ENCODE measurements at places on chromosomes 1 and 21. TPM values are rescaled to one million over a fixed set of nuclear protein-coding genes. Genes with fewer than 3 reads are reported as not detected.

Gene LCE6A
- not detected for total RNA-seq

Gene TPR
- total RNA-seq: 82.6 TPM

Gene CELA2B
- not detected for total RNA-seq

Gene GJB4
- total RNA-seq: not detected

Gene LIPI
- not detected for total RNA-seq

Gene MIXL1
- total RNA-seq: 0.27 TPM

Gene TNFRSF1B
- 15.5 TPM for total RNA-seq

Gene TMEM50A
- total RNA-seq: 97.7 TPM

Gene SHE
- 16.8 TPM for total RNA-seq

Gene DRAXIN
- total RNA-seq: 0.05 TPM

Gene NUP210L
- total RNA-seq: 0.48 TPM

Gene CFHR1
- not detected for total RNA-seq

Gene FMOD
- 66.0 TPM for total RNA-seq

Gene LY9
- total RNA-seq: 0.16 TPM

Gene PGLYRP4
- total RNA-seq: not detected

Gene REN
- not detected for total RNA-seq

Gene PEAR1
- total RNA-seq: 5.6 TPM

Gene ADAMTS1
- 92.5 TPM for total RNA-seq

Gene IL24
- total RNA-seq: not detected

Gene IQCC
- total RNA-seq: 0.78 TPM

Gene TMEM61
- total RNA-seq: not detected

Gene DENND2C
- total RNA-seq: 3.7 TPM

Gene TRIM45
- 8.9 TPM for total RNA-seq

Gene INKA2
- total RNA-seq: 13.7 TPM

Gene S100A11
- total RNA-seq: 90.8 TPM

Gene SH2D2A
- 1.4 TPM for total RNA-seq

Gene SYT11
- 24.4 TPM for total RNA-seq

Gene ADORA1
- 12.1 TPM for total RNA-seq

Gene GATAD2B
- 45.7 TPM for total RNA-seq

Gene NUDT4B
- total RNA-seq: not detected

Gene FCRL2
- total RNA-seq: not detected

Gene AADACL4
- not detected for total RNA-seq

Gene SLC25A34
- 2.9 TPM for total RNA-seq

Gene EPHB2
- total RNA-seq: 0.81 TPM

Gene KIF26B
- total RNA-seq: 1.1 TPM

Gene SH2D5
- total RNA-seq: not detected

Gene WNT3A
- total RNA-seq: not detected

Gene MTMR11
- 6.1 TPM for total RNA-seq

Gene KLHDC8A
- total RNA-seq: not detected

Gene FNDC5
- total RNA-seq: 18.7 TPM

Gene SPRR1B
- not detected for total RNA-seq

Gene MNDA
- 6.9 TPM for total RNA-seq

Gene OR10Z1
- not detected for total RNA-seq

Gene SLC35A3
- total RNA-seq: 9.8 TPM

Gene ASCL5
- not detected for total RNA-seq

Gene RGS8
- total RNA-seq: not detected

Gene KPRP
- not detected for total RNA-seq

Gene HIVEP3
- total RNA-seq: 3.7 TPM

Gene IFT25
- 11.1 TPM for total RNA-seq

Gene RUNX3
- 0.51 TPM for total RNA-seq

Gene ALX3
- 0.22 TPM for total RNA-seq

Gene SPRR3
- total RNA-seq: not detected
